Stimulated activated CD4-positive, alpha-beta T cell treated with anti-CD3 and anti-CD28 coated beads, Interleukin-12 subunit alpha, Interleukin-12 subunit beta, amount 100 ng/mL, for 24 hours (primary cell): ENCODE measurements at places on chromosomes 3 and 15.

- no peak for DNase-seq
Observed at GRCh38 chr3:61061092-61061723, 190.0 kb downstream of the FHIT start.

DNA sequence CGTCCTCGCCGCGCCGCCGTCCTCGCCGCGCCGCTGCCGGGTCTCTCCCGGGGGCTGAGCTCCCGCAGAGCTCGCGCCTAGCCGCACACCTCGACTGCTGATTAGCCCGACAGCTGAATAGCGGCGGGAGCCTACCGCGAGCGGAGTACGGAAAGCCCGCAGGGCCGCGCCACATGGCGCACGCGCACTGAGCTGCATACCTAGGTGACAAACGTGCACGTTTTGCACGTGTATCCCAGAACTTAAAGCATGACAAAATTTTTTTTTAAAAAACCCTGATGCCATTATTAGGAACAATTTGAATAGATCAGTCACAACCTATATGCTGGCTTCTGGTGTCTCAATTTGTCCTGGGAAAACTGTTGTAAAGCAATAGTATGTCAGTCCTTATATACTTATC is at the start of gene GOLGA8A:
TSS of gene GOLGA8A (minus strand) at position 122 of the 400 bp plus-strand sequence. CDS start 48,117 bp downstream, outside the sequence.
- peak; percentile 79 for DNase-seq

- DNase-seq, result no peak
Observed at GRCh38 chr15:44516436-44516835, 20.5 kb upstream of the EIF3J start.

GRCh38 chr3:53354945-53355498 is 7.7 kb upstream of the DCP1A start:
- DNase-seq, result no peak

DNA sequence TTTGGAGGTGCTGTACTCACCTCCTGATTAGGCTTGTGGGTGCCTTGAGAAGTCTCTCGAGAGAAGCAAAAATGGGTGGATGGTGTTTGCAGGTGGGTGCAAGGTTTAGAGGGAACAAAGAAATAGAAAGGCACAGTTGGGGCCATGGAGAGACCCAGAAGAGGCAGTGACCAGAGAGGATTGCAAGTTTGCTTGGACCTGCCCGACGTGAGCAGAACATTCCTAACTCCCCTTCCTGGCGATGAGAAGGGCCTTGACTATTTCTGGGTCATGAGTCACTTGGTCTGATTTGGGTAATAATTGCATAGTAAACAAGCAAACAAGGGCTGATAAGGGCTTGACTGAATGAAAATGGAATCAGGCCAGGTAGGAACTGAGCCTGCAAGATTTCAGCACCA is 7.0 kb upstream of the CTSH start:
- DNase-seq, result no peak

DNA sequence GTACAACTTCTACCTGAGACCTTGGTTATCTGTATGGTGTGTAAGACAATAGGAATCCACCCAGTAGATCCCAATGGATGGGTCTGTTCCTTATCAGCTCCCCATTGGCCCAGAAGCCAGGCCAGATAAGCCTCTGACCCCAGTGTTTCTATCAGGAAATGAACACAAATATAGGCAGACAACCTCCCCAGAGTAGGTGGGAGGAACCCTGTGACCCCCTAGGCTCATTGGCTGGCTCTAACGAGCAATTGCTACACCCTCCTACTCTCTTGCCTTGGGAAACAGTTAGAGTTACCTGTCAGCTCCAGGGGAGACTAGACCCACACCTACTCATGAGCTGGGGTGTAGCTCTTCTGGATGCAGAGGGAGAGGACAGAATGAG is 299.9 kb downstream of the UACA start:
- DNase-seq, result no peak
